ENCODE measurements at places on chromosomes 12 and 14. TPM values are rescaled to one million over a fixed set of nuclear protein-coding genes. Genes with fewer than 3 reads are reported as not detected.

Gene RNASE3
- total RNA-seq: not detected

Gene MBIP
- 31.0 TPM for total RNA-seq

Gene RPAP3
- total RNA-seq: 42.5 TPM

Gene CTSG
- total RNA-seq: not detected

Gene SETD1B
- 13.3 TPM for total RNA-seq

Gene LMO3
- not detected for total RNA-seq

Gene AQP5
- total RNA-seq: not detected

Gene SYCP3
- 0.36 TPM for total RNA-seq

Gene FAM222A
- total RNA-seq: 0.76 TPM

Gene FOXN3
- total RNA-seq: 85.0 TPM

Gene LIMA1
- 44.2 TPM for total RNA-seq

Gene C12orf43
- total RNA-seq: 20.7 TPM

Gene TBX3
- total RNA-seq: not detected

Gene BAZ2A
- 80.1 TPM for total RNA-seq

Gene NINJ2
- total RNA-seq: 2.5 TPM

Gene PZP
- not detected for total RNA-seq

Gene AMDHD1
- total RNA-seq: 1.1 TPM

Gene KERA
- not detected for total RNA-seq

Gene FAM186B
- not detected for total RNA-seq

Gene KLRK1
- total RNA-seq: 112 TPM

Gene KRT80
- not detected for total RNA-seq

Gene KRT82
- not detected for total RNA-seq

Gene OVCH1
- not detected for total RNA-seq

Gene KRT79
- total RNA-seq: 1.6 TPM

Gene MTA1
- 133 TPM for total RNA-seq

Gene DLGAP5
- 75.4 TPM for total RNA-seq

Gene PTGER2
- 19.9 TPM for total RNA-seq

Gene STAC3
- total RNA-seq: 2.1 TPM

Gene KRT74
- total RNA-seq: not detected

Gene NKX2-1
- 0.25 TPM for total RNA-seq

Gene EPYC
- total RNA-seq: not detected

Gene HOXC12
- not detected for total RNA-seq

Gene RASSF9
- total RNA-seq: not detected
